ENCODE measurements at places on chromosomes 12 and 14. TPM values are rescaled to one million over a fixed set of nuclear protein-coding genes. Genes with fewer than 3 reads are reported as not detected.

The FLRT2 gene
- 7.5 TPM for total RNA-seq

The ULK1 gene
- 6.8 TPM for total RNA-seq

The CLEC2A gene
- not detected for total RNA-seq

The RDH16 gene
- not detected for total RNA-seq

The MIPOL1 gene
- 12.4 TPM for total RNA-seq

The ITFG2 gene
- 14.6 TPM for total RNA-seq

The DAO gene
- not detected for total RNA-seq
